ENCODE measurements at places on chromosomes 7 and 10. TPM values are rescaled to one million over a fixed set of nuclear protein-coding genes. Genes with fewer than 3 reads are reported as not detected.

PRSS1 gene
- total RNA-seq: 4.4 TPM

DNA sequence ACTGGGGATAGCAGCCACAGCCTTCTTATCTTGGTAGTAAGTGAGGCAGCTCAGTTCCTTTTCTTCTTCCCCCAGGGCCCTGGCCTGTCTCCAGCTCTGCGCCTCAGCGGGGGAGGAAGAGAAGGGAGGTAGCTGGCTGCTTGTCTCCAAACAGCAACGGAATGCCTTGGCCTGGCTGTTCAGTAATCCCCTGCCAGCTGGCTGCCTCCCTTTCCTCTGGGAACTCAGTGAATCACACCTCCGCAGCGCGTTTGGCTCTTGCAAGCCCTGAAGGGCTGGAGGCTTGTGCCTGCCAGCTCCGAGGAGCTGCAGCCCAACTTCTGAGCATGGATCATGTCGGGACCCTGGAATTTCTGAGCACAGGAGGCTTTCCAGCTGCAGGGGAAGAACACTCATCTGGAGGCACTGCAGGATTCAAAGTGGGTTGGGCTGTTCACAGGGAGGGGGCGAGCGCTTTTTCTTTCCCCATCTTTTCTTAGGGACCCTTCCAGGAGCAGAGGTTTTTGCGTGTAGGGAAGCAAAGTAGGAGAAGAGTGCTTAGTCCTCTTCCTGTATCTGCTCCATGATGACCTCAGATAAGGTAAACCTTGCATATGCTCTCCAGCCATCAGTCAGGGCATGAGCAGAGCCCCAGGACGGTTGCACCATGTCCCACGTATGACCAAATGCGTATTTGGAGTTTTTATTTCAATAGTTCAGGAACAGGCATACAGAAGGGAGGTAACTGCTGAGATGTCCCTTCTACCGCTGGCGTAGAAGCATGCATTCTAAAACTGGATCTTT lies 253.2 kb upstream of the INHBA start:
- H3K27me3 ChIP-seq: peaks cover 37% of the 10 kb centered on the region
- no peak overlapping the region for H3K4me3 ChIP-seq
- peaks cover 4% of the 10 kb centered on the region for H3K4me1 ChIP-seq
- no peak overlapping the region for H3K27ac ChIP-seq
- H3K36me3 ChIP-seq: no peaks in the 10 kb centered on the region

GRCh38 chr7:102155821-102156441 lies 130.7 kb upstream of the SH2B2 start:
- peaks cover 23% of the 10 kb centered on the region for H3K36me3 ChIP-seq
- no peaks in the 10 kb centered on the region for H3K27me3 ChIP-seq
- no peaks in the 10 kb centered on the region for H3K4me1 ChIP-seq
- no peak for DNase-seq
- H3K4me3 ChIP-seq: no peak overlapping the region

GRCh38 chr7:12210179-12211053 lies 678 bp upstream of the TMEM106B start:
- H3K4me3 ChIP-seq: peak overlapping the region; percentile 94
- no peak overlapping the region for H3K27ac ChIP-seq
- no peak for DNase-seq
- H3K36me3 ChIP-seq: peaks cover 9% of the 10 kb centered on the region
- peaks cover 4% of the 10 kb centered on the region for H3K4me1 ChIP-seq

DNA sequence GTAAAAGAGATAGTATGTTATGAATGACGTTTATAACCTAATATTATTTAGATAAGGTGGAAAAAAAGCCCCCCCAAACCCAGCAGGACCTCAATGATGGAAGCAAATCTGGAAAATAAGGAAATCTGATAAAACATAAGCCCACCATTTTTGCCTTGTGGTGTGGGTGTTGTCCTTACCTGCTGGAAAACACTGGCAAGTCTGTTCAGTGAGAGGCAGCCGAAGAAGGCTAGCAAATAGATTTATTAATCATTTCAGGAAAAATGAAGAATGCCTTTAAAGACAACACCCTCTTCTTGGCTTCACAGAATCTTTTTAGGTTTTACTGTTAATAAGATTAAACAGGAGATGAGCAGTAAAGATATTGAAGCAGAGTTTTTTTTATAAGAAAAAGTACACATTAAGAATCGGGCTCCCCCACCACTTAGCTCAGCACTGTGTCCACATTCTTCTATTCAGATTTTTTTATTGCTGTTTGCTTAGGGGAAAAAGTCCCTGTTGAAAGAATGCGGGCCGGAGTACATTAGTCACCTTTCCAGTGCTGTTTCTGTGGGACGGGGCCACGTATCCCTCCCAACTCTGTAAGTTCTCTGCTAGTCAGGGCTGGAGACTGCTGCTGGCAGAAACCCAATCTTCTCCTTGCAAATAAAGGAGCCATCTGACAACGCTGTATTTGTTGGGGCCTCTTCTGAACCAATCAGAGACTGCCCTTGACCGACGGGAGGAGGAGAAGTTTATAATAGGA lies 104.1 kb downstream of the EVX1 start:
- H3K27ac ChIP-seq: no peak overlapping the region
- no peak overlapping the region for H3K4me3 ChIP-seq
- no peaks in the 10 kb centered on the region for H3K27me3 ChIP-seq
- no peaks in the 10 kb centered on the region for H3K36me3 ChIP-seq
- no peaks in the 10 kb centered on the region for H3K4me1 ChIP-seq
- peak; percentile 54 for DNase-seq
